ENCODE measurements at places on chromosomes 12 and 14.

GRCh38 chr14:90194706-90195105 lies 61.6 kb upstream of the PSMC1 start:
- no peak for DNase-seq

GRCh38 chr14:35124127-35124526 lies 1.8 kb downstream of the PRORP start:
- no peak for DNase-seq

DNA sequence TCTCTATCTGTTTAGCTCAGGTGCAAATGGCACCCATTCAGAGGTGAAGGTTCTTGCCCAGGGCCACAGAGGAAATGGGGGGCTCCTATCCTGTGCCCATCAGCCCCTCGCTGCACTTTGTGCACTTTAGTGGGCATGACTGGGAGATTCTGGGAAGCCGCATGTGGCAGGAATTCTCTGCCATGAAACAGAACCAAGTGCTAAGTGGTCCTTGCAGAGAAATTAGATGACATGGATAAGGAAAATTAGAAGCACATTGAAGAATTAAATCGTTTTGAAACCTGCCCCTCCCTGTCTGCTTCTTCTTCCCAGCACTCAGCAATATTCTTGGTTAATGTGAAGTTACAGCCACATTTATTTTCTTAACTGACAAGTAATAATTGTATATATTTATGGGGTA lies 185.2 kb upstream of the RTL1 start:
- DNase-seq: no peak

DNA sequence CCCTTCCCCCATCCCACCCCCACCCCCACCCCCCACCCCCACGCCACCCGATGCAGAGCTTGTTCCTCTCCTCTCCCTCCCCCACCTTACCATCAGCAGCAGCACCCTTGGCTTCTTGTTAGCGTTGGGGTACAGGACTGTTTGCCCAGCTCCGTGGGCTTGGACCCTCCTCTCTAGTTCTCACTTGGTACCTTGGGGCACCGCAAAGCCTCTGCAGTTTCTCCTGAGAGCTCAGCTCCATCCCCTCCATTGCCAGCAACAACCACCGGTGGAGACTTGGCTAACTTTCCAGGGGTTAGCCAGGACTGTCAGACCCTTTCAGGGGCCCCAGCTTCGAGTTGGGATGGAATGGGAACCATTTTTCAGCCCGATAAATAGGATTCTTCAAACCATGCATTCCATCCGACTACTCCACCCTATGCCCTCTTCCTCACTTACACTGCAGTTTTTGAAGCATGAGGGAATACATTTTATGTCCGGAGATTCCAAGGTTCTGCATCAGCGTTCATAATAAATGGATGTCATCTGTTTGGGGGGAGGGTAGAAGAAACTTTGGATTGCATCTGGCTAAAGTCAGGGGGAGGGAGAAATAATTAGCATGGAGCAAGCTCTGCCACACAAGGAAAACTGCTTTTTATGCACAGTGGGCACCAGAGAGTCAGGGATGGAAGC lies 1.1 kb downstream of the SCN8A start:
- DNase-seq: peak; percentile 3

GRCh38 chr12:93705237-93705636 lies 28.1 kb downstream of the CRADD start:
- DNase-seq: no peak

DNA sequence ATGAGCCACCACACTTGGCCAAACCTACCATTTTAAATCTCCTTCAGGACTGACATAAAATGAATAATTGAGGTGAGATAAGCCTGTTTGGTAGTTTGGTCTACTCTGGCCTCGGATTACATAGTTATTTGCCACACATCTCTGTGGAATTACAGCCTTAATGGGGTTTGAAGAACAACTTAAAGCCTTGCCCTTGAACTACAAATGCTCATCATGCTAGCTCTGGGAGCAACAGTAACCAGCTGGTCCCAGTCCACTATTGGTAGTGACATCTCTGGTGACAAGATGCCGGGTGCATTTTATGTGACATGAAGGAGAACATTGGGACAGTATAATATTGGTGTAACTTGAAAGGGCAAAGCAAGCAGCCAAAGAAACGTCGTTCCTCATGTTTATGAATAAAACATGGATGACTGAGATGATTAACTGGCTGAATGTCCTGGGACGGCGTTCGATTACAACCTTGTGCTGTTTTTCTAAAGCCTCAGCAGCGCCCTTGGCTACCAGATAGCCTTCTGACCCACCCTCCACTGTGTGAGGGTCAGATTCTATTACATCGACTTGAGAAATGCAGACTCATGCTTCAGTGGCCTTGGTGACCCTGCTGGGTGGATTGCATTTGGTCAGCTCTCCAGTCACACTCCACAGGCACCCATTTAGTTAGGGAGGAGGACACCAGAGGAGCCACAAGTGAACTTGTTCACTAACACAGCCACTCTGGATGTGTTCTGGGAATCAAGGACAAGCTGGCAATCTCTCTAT lies 41.5 kb downstream of the BEST3 start:
- no peak for DNase-seq

GRCh38 chr14:64845878-64846277 lies 33.8 kb downstream of the SPTB start:
- DNase-seq: no peak

- no peak for DNase-seq
Measured at GRCh38 chr14:27890259-27890658, 876.3 kb upstream of the FOXG1 start.

DNA sequence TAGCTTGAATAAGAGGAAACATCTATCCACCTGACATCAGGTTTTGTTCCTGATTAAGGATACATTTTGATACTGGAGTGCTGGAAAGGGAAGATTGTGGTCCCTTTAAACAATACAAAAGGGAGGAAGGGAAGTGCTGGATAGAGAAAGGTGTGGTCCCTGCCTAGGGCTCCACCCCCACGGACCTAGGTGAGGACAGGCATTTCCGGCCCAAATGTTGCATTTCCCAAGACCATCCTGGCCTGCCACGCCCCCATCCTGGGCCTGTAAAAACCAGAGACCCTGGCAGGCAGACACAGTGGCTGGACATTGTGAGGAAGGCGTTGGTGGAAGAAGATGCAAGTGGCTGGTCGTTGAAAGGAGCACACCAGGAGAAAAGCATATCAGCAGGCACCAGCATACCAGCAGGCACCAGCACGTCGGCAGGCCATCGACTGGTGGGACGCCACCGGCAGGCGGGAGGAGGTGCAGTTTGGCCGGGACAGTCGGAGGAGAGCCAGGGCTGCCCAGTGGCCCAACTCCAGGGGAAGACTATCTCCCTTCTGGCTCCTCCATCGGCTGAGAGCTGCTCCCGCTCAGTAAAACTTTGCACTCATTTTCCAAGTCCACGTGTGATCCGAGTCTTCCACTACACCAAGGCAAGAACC lies 53.2 kb upstream of the AMN1 start:
- DNase-seq: no peak

DNA sequence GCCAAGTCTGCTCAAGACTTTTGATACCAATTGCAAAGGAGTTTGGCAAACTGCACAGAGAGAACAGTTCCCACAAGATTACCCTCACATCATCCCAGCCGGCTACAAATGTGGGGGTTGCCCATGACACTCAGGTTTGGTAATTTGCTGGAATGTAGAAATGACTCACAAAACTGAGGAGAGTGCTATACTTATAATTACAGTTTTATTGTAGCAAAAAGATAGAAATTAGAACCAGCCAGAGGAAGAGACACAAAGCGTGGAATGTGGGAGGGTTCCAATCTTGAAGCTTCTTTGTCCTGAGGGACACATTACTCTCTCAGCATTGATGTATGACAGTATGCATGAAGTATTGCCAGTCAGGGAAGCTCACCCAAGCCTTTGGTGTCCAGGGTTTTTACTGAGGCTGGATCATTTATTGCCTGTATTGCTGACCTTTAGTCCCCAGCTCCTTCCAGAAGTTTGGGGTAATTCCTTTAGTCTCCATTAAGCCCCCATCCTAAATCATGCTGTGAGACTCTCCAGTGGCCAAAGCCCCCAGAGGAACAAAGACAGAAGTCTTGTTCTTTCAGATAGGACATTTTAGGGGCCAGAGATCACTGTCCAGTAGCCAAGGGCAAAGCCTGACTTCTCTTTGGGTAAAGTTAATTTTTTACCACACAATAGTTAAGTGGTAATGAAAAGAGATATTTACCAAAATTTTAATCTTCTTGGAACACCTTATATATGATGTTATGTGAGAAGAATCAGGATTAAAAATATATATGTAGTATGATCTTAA lies 9.9 kb downstream of the TBK1 start:
- peak; percentile 6 for DNase-seq

- no peak for DNase-seq
Measured at GRCh38 chr12:124952801-124953200, 36.1 kb downstream of the DHX37 start.

DNA sequence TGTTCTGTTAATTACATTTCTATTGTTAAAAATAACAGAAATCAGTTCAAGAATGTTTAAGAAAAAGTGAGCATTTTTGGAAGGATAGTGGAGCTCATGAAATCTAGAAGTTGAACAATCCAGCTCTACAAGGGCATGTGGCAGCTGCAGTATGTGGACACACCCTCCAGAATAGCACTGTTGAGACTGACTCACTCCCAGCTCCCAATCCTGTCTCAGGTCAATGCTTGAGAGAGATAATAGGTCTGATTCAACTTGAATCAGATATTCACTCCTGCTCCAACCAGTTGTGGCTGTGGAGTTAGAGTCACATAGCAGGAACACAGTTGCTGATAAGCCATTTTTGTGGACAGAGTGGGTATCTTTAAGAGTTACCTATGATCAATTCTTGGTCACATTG lies 113.0 kb upstream of the NTF3 start:
- no peak for DNase-seq

DNA sequence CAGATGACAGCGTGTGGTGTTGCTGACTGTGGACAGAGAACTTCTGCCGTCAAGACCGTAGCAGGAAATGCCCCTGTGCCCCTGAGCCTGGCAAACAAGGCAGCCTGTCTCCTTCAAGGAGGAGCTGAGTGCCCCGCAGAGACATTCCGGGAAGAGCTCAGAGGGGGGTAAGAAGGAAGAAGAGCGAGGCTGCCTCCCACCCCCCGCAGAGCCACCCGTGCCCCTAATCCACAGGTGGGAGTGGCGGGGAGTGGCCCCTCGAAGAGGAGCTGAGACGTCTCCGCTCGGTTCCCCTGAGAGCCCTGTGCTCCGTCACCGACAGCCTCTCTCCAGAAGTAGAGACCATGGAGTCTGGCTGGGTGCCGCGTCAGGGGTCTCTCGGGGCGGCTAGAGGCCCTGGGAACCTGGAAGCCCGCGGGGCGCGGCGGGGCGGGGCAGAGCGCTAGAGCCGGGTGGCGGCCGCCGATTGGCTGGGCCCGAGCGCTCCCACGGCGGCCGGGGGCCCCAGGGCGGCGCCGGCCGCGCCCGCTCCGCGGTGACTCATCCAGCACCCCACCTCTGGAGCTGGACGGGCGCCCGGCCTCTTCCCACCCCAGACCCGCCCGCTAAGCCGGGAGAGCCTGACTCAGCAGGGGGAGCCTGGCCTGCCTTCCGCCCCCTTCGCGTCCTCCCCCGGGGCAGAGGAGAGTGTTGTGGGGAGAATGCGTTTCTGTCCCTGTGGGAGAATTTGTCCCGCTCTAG lies 25.2 kb upstream of the KRT78 start:
- DNase-seq: peak; percentile 30

DNA sequence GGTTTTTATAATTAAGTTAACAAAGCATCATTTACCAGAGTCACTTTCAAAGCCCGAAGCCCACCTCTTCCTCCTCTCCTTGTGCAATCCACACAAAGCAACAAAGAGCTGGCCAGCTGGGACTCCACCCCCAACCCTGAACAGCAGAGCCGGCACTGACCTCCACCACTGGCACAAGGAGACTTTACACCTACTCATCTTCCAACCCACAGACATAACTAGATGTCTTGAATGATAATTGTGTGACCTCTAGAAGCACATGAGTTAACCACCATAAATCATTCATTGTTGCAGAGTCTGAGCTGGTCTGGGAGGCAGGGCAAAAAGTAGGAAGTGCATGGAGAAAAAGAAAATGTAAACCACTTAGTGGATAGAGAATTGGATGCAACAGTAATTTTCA lies 72.2 kb downstream of the ST8SIA1 start:
- no peak for DNase-seq

- DNase-seq: peak; percentile 51
Measured at GRCh38 chr12:52884526-52885293, 20.2 kb downstream of the KRT8 start.

GRCh38 chr14:55450987-55451386 lies 10.6 kb upstream of the TBPL2 start:
- DNase-seq: no peak

DNA sequence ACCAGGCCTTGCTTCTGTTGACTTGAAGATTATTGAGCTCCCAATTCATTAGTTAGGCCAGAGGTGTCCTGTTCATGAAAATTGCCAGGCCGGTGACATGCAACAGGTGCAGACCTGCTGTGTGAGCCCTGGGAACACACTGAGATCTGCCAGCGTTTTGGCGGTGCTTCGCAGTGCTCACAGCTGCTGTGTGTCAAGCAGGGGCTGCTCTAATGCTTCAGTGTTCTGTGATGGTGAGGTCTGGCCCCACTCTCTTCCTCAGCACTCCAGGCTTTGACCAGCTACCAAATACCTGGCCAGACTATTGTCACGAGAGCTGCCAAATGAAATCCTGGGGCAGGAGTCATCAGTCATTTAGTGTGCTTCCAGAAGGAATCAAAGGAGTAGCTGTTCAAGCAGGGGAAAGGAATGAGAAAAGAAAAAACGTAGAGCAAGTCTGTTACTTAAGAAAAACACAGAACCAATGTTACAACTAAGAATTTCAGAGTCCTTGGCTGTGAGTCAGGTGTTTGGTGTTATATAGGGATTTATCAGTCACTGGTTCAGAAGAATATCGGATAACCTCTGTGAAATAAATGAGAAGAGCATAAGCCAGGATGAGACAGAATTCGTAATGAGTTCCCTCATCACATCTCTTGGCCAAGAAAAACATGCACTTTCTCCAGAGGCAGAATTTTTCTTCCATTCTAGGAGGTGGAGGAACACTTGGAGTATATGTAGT lies 150.8 kb downstream of the FBXL14 start:
- no peak for DNase-seq

GRCh38 chr12:81203671-81204204 lies 125.9 kb downstream of the ACSS3 start:
- no peak for DNase-seq

GRCh38 chr14:103758059-103758776 lies 42.6 kb downstream of the ZFYVE21 start:
- no peak for DNase-seq

DNA sequence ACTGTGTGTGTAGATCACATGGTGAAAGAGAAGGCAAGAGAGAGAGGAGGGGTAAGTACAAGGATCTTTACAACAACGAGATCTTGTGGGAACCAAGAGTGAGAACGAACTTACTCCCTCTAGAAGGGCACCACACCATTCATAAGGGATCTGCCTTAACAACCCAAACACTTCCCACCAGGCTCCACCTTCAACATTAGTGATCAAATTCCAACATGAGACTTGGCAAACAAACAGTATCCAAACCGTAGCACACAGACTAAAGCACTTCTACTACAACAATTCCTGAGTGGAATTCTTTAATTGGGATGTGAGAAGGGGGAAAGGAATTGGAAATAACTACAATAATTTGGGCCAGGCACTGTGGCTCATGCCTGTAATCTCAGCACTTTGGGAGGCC lies 35.0 kb upstream of the ESR2 start:
- no peak for DNase-seq
